ENCODE measurements at places on chromosomes 7 and 10.

DNA sequence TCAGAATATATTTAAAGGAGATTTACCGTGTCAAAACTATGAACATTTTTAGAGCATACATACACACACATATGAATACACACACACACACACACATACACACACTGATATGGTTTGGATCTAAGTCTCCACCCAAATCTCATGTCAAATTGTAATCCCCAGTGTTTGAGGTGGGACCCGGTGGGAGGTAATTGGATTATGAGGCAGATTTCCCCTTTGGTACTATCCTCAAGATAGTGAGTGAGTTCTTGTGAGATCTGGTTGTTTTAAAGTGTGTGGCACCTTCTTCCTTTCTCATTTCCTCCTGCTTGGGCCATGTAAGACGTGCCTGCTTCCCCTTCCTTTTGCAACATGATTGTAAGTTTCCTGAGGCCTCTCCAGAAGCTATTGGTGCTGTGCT is 515.0 kb upstream of the ZMIZ1 start:
- DNase-seq: no peak

DNA sequence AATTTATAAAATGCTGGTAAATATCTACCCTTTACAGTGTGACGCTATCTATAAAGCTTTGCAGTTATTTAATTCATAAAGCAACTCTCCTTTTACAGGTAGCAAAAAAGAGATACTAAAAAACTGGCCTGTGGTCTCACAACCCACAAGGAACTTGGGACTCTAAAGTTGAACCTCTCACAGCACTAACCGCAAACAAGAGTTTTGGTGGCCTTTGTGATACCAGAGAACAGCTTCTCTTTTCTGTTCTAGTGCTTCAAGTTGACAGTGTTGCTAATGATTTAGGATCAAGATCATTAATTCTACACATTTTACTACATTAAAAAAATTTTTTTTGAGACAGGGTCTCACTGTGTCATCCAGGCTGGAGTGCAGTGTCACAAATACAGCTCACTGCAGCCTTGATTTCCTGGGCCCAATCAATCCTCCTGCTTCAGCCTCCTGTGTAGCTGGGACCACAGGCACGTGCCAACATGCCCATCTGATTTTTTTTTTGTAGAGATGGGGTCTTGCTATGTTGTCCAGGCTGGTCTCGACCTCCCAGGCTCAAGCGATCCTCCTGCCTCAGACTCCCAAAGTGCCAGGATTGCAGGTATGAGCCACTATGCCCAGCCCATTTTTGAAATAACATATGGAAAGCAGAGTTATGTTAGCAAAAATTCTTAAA is 56.0 kb upstream of the ST8SIA6 start:
- DNase-seq: no peak

DNA sequence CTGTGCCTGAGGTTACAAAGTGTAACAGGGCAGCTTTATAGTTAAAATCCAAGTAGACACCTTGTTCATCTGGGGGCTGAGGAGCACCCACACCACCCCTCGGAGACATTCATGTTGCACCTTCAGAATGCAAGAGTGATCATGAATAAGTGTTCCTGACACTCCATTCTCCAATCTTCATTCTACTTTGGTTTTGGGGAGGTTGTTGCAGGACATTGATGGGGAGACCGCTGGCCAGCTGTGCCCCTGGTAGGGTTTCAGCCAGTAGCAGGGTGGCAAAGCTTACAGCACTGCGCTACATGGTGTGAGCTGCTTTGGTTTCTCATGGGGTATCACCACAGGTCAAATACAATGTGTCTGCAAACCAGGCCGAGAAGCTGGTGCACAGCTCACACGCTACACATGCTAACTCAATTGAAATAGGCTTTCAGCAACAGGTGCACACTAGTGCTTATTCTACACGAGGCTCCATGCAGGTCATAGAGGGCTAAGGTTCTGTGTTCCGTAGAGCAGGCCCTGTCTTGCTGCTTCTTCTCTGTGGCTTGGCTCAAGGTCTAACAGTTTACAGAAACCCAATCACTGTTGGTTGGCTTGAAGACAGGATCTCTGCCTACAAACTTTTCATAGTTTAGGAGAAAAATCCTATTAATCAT is 317.4 kb upstream of the ZNF32 start:
- DNase-seq: no peak

DNA sequence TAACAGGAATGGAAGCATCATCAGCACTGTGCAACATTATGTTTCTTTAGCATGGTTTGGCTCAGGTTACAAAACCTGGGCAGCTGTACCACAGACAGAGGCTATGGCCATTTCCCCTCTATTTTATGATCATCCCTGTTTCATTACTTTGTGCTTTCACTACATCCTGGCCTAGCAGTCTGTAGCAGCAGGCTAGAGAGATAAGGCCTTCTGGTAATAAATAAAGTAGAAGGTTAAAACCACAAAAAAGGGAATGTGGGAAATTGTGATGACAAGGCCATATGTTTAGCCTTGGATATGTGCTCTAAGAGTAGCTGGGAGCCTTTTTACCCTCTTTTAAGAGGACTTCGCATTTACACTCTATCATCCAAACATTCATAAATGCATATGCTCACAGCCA is 266.2 kb upstream of the PHF14 start:
- no peak for DNase-seq

GRCh38 chr10:62899311-62899710 is 83.1 kb upstream of the EGR2 start:
- DNase-seq: no peak

DNA sequence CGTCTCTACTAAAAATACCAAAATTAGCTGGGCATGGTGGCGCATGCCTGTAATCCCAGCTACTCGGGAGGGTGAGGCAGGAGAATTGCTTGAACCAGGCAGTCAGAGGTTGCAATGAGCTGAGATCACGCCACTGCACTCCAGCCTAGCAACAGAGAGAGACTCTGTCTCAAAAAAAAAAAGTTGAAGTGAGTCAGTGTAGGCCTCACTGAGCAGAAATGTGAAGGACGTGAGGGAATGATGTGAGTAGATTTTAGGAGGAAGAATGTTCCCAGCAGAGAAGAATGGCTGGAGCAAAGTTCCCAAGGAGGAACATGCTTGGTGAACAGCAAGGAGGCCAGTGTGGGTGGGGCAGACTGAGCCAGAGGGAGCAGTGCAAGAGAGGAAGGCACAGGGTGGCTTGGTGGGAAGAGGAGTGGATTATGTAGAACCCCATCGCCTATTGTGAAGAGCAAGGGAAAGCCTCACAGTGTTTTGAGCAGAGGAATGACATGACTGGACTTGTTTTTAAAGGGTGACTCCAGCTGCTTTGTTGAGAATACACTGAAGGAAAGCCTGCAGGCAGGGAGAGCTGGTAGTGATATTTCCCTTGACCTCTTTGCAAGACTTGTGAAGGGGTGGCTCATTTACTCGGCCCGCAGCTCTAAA is 708.7 kb downstream of the SUGCT start:
- DNase-seq: no peak

DNA sequence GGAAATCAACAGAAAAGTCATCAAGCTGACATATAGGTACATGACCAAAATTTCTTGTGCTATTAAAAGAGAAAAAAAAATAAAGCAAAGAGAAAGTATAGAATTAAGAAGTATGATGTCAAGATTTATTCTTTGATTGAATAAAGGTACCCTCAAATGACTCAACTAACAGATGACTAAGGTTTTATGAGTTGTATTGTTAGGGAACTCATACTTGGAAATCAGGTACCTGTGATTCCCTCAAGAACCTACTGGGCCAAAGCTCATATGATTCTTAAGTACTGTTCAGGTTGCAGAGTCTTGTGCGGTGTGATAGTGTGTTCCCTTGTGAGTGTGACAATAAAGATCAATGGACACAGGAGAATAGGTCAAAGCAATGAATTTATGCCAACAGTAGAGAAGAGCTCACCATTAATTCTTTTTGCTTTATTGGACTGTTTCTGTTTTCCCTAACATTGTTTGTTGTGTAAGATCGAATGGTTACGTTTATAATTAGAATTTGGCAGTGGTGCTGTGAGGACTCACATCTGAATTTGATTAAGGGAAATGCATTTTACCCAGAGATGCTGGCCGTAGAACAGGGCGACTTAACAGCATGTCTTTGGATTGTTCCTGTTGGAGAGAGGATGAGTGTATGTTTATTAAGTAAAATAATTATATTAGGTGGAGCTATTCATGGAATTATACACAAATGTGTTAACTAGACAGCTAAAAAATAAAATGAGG is 293.2 kb upstream of the SEMA3D start:
- DNase-seq: no peak

GRCh38 chr7:146412781-146413180 is 296.2 kb downstream of the CNTNAP2 start:
- no peak for DNase-seq

DNA sequence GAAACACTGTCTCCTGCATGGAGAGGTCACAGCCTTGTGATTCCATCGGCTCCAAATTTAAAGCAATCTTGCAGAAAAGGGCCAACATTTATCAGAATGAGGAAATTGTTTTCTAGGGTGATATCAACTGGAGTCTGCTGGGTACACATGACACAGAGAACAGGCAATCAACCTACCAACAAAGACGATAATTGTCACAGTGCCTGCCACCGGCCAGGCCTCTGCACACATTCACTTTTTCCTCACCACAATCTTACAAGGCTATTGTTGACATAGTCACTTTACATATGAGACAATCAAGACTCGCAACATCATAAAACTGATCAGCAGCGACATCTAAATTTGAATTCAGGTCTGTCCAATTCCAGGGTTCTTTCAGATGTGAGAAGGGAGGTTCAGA is 189.4 kb downstream of the KCNMA1 start:
- DNase-seq: no peak

DNA sequence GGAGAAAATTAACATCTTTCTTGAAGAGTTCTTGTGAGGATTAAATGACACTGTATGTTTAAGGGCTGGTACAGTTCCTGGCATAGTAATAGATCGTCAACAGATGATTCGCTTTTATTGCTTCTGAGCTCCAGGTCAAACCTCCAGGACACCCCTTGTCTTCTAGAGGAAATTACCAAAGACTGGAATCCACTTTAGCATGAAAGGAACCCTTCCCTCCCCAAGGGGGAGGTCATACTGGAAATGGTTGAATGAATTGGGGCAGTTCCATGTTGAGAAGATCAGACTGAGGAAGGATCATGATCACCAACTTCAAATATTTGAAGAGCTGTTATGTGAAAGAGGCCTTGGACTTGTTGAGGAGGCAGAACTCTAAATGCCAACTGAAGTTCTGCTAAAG is 8.9 kb downstream of the NFE2L3 start:
- DNase-seq: no peak

DNA sequence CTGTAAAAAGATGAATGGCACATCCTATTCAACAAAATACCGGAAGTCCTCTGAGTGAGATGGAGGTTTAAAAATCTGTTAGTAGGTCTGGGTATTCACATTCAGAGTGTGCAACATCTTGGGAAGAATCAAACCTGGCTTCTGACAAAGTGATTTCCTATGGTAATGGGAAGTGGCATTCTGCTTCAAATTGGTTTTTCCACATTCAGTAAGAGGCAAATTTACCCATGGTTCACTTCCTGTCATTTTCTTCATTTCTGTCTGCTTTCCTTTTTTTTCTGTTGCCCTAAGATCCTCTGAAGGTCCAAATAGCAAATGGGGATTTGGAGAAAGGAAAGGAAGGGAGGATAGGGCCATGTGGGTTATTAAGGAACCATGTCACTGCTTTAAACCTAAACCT is 218.3 kb downstream of the DOCK4 start:
- no peak for DNase-seq

GRCh38 chr7:2728316-2729030 is 40.5 kb downstream of the AMZ1 start:
- DNase-seq: no peak

GRCh38 chr7:130397051-130397757 is 16.9 kb downstream of the CPA1 start:
- DNase-seq: no peak

DNA sequence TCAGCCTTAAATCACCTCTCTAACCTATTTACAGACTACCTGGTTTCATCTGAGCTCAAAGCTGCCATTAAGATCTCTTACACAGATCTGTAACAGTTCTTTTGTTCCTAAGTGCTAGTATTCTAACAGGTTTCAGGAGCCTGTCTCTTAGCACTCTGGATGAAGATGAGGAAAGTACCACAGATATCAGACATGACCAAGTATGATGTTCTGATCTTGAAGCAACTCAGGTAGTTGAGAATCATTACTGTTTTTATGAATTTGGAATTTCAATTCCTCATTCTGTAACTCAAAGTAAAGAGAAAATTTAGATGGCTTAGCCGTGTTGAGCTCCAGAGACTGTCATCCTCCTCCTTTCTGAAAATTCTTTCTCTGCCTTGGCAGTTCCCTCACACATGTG is 30.8 kb downstream of the CCDC186 start:
- no peak for DNase-seq

DNA sequence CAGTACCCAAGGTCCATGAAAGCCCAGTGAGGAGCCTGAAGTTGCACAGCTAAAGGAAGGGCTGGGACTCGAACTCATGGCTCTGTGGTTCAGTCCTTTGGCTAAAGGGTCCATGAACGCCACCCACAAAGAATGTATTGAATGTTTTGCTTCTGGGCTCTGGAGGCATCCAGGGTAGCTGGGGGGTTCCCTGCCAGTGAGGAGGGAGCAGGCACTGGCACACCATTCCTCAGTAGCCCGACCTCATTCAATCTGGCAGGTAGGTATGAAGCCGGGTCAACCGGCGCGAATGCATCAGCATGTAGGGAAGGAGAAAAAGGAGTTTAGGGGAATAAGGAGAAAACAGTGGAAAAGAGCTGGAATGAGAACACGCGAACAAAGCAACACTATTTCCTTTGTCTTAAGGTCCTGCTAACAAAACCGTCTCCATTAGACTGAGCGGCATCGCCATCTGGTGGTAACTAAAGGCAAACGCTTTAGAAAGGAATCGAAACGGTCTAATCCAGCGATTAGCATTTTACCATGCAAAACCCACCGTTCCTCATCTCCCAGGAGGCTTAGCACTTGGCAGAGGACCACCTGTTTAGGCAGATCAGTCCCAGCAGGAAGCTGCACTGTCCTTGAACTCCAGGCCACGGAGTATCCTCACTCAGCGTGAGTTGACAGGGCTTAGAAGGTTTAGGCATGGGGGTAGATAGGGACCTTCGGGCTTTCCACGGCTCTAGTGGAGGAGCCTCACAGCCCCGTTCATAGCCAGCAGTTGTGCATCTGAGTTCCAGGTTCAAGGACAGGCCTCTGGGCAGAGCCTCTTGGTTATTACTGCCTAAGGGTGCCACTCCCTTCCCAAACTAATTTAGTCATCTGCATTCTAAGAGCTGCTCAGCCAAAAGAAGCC is 122.8 kb downstream of the UBE2H start:
- DNase-seq: no peak

GRCh38 chr7:114711241-114711640 is 210.7 kb upstream of the MDFIC start:
- DNase-seq: no peak

GRCh38 chr7:96277921-96278320 is 44.0 kb downstream of the SLC25A13 start:
- no peak for DNase-seq

DNA sequence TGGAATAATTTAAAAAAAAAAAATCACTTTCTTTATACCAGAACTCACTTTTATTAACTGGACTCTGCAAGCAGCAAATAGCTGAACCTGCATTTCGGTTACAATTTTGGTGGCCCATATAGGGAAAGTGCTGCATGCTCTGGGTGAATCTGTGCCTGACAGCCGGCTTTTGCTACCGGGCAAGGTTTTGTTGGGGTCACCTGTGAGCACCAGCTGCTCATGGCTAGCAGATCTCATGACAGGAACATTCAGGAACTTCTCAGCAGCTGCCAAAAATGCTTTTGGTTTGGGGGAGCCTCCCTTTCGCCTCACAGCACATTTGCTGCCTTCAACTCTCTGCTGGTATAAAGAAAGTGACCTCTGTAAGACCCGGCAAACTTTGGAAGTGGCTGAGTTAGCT is 13.2 kb upstream of the CREB3L2 start:
- DNase-seq: no peak

Measured in stimulated activated CD4-positive, alpha-beta T cell treated with anti-CD3 and anti-CD28 coated beads, Interleukin-1b, Interleukin-23, amount 100 ng/mL, for 1 hour (primary cell).